ENCODE measurements at places on chromosomes 7 and 10.

GRCh38 chr10:28785018-28785417, 107.7 kb downstream of the BAMBI start:
- DNase-seq = no peak

DNA sequence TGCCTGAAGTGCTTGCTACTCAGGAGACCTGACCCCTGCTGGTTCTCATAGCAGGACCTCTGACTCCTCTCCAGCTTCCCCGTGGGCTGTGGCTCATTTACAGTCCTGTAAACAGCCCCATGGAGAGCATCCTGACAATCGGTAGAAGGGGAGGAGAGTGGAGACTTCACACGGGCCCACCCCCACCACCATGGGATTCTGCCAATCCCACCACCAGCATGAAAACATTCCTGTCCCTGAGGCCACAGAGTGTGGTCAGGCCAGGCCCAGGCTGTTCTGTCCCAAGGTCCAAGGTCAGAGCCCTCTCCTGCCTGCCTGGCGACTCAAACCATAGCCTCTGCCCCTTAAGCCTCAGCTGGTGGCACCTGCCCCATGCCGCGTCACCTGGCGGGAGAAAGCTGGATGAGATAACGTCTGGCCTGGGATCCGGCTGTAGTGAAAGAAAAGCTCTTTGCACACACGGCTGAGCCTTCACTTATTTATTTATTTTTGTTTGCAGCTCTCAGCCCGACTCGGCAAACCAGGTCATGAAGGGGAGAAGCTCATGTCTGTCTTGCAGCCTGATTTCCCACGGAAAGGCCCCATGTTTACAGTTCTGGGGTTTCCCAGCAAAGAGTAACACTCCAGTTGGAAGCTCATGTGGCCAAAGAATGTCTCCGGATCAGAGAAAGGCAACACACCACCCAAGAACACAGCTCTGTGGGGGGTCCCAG, 293.6 kb upstream of the ZMIZ1 start:
- DNase-seq = no peak

DNA sequence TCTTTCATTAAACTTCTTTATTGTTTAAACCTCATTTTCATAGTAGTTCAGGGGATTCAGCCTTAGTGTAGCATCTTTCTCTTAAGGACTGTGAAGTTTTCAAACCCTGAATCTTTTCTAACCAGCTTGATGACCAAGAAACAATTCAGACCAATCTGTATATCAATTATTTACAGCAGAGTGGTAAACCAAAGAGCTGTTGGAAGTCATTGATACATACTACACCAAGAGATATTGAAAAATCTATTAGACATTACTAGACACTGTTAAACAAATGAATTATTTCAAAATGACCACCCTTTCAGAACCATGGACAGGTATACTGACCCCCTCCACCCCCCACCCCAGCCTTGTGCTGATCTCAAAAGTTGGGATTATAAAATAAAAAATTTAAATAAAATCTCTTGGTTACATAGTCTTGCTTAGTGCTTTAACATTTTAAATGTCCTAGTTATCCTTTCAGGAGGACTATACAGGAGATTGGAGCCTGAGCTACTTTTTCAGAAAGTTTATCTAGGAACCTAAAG, 143.9 kb upstream of the LSM8 start:
- no peak for DNase-seq

DNA sequence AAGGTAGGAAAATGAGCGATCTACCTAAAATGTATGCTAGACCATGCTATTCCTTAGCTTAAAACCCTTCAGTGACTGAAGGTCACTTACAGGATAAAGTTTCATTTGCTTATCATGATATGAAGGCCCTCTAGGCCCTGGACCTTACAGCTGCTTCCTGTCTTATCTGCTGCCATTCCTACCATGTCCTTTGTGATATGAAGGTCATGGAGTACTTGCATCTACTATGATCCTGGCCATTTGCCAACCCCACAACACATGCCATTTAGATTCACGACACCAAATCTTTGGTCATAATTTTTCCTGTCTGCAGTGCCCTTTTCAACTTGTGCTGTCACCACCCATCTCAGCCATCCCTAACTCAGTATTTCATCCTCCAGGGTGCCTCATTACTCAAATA, 181.8 kb upstream of the MDFIC start:
- no peak for DNase-seq

GRCh38 chr10:48231178-48231577, 43.3 kb downstream of the FRMPD2 start:
- DNase-seq = no peak

DNA sequence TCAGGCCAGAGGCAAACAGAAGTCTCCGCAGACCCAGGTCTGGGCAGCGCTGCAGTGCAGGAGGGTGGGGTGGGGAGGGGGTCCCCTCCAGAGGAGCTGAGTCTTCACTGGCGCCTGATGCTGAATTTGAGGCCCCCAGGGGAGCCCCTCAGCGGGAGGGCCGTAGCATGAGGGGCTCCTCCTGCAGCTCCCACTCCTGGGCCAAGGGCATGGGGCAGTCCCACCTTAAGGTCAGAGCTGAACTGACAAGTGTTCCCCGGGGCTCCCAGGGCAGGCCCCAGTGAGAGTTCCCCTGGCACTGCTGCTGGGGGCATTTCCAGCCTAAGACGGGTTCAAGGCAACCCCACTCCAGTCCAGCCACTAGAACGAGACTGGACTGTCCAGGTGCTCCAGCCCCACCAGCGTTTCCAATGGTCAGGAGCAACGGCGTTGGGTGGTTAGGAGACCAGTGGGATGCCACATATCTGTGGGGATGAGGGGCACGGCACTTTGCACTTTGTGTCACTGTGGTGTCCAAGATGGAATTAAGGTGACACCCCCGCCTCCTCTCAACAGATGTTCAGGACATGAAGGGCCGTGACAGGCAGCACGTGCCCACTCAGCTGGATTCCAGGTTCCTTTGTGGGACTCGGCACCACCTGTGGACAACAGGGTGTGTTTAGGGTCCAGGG, 139.1 kb downstream of the PTPRN2 start:
- no peak for DNase-seq

DNA sequence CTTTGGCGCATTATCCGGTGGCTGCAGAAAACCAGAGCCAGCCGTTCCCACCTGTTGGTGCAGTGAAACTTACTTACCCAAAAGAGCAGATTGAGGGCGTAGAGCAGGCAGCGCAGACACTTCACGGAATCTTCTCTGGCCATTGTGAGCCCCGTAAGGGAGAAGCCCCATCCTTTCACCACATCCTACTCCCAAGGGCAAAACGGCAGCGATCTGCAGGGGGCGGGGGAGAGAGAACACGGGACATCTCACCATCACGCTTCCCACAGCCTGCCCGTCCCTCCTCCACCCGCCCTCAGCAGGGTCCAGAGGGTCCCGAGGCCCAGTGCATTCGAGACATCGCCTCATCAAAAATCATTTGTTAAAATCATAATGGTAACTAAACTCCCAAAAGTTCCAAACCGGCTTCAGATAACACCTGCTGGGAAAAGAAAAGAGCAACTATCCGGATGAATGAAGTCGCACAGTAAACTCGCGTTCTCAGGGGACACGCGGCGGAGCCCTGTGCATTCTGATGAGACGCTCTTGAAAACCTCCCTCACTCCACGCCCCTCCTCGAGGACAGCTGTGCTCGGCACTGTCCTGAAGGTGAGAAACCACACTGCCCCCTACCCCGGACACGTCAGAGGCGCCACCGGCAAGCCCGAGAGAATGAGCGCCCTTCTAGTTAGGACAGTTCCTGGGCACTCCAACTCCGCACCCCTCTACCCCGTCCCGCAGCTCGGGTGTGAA, 1.2 kb downstream of the TSPAN12 start:
- DNase-seq = no peak

GRCh38 chr7:110600956-110601355, 490.0 kb upstream of the LRRN3 start:
- DNase-seq = no peak

- DNase-seq = no peak
These were observed 129.5 kb upstream of the PCGF5 start for GRCh38 chr10:91090761-91091529.

All from activated naive CD4-positive, alpha-beta T cell (primary cell).